ENCODE measurements at places on chromosomes 12 and 14.

GRCh38 chr12:107277855-107278254 lies 184.5 kb upstream of the CRY1 start:
- no peak for DNase-seq

GRCh38 chr14:54798465-54799124 lies 104.0 kb downstream of the GCH1 start:
- DNase-seq = no peak

DNA sequence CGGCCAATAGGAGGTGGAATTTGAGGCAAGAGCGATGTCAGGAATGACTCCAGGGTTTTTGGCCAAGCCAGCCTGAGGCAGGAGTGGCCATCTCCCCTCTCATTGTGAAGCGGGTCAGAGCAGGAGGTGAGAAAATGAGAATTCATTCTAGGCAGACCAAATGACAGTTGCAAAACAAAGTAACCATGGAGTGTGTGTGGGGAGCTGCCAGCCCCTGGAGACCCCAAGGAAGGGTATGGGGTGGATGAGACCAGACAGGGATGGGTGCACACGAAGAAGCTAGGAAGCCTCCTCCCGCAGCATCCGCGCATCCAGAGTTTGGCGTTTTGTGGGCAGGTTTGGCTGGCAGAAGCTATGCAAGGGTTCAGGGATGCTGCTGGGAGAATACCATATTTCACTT lies 38.8 kb downstream of the FZD10 start:
- DNase-seq = no peak

DNA sequence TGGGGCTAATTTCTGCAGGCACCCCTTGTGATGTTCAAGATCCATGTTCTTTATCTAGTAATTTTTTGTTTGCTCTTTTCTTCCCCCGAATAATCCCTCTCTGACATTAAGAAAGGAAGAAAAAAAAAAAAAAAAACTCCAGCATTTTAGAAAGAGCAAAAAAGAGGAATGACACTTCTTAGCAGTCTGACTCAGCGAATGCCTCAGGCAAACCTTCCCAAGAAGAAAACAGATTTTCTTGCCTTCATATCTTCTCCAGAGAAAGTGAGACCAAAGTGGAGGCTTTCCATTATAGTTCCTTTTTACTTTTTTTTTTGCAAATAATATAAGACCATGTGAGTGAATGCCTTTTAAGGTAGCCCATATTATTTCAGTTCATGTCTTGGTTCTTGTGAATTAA lies 479.0 kb upstream of the SYT1 start:
- no peak for DNase-seq

Measured in CD4-positive, alpha-beta T cell (primary cell).